Muscle of leg (tissue), 16 donors: ENCODE measurements at places on chromosomes 7 and 10. TPM values are rescaled to one million over a fixed set of nuclear protein-coding genes. Genes with fewer than 3 reads are reported as not detected.

DNA sequence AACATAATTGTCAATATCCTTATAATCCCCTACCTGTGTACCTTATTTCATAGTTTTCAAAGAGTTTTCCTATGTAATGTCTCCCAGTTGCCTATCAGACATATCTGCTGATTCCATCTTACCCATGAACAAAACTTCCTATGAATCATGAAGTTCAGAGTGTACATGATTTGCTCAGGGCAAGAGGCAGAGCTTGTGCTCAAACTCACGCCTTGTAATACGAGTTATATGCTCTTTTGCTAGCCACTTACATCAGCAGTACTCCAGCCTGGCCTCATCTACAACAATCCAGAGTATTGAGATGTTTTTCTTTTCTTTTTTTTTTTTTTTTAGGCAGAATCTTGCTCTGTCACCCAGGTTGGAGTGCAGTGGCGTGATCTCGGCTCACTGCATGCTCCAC is 11.8 kb downstream of the PKD2L1 start:
- peaks cover 6% of the 10 kb centered on the region for H3K27me3 ChIP-seq
- H3K4me3 ChIP-seq: no peak overlapping the region
- no peaks in the 10 kb centered on the region for H3K4me1 ChIP-seq
- H3K36me3 ChIP-seq: no peaks in the 10 kb centered on the region

GRCh38 chr7:3639253-3639652 is 338.2 kb downstream of the SDK1 start:
- no peak for DNase-seq
- H3K36me3 ChIP-seq: no peaks in the 10 kb centered on the region
- H3K27ac ChIP-seq: no peak overlapping the region

GRCh38 chr10:60732807-60733516 is 45.3 kb upstream of the CDK1 start:
- no peak overlapping the region for H3K27ac ChIP-seq
- DNase-seq: peak; percentile 45
- peaks cover 36% of the 10 kb centered on the region for H3K27me3 ChIP-seq

GRCh38 chr10:114638821-114639625 is 19.1 kb downstream of the ABLIM1 start:
- peaks cover 11% of the 10 kb centered on the region for H3K4me1 ChIP-seq
- no peaks in the 10 kb centered on the region for H3K36me3 ChIP-seq
- DNase-seq: no peak
- no peak overlapping the region for H3K27ac ChIP-seq

GRCh38 chr7:90597563-90598253 is 1.6 kb downstream of the CDK14 start:
- peak; percentile 64 for DNase-seq
- no peaks in the 10 kb centered on the region for H3K36me3 ChIP-seq
- peak overlapping the region; percentile 85 for H3K4me3 ChIP-seq
- peaks cover 6% of the 10 kb centered on the region for H3K4me1 ChIP-seq

- H3K4me1 ChIP-seq: peaks cover 14% of the 10 kb centered on the region
- peaks cover 4% of the 10 kb centered on the region for H3K27me3 ChIP-seq
- DNase-seq: no peak
Measured at GRCh38 chr10:29324220-29324841, 35.5 kb downstream of the LYZL1 start.

DNA sequence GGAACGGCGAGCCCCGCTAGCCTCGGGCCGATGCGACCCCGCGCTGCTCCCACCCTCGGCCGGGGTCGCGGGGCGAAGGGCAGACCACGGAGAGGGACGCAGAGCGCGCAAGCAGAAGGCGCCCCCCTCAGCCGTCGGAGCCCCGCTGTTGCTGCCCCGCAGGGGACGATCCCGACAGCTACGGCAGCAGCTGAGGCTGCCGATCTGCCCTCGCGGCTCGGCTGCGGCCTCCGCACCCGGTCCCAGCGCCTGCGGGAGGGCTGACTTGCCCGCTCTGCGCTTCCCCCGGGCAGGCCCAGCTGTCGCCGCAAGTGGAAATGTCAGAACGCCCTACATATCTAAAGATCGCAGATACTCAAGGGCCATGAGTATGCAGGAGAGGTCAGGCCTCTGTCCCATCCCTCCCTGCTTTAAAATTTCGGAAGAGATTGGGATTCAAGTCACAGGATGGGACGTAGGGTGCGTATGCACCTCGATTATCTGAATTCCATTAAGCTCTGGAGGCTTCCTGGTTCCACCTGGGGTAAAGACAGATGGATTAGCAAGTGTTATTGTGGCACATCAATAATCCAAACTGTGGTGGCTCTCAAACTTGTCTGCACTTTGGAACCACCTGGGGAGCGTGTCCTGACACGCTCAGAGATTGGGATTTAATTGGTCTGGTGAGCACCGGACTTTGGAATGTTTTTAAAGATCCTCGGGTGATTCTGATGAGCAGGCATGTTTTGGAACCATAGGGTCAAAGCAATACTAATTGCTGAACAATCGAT is at the start of gene CRPPA:
TSS of gene CRPPA (minus strand) at position 206 of the 770 bp plus-strand sequence. CDS start 216 bp downstream, outside the sequence.
- H3K36me3 ChIP-seq: no peaks in the 10 kb centered on the region
- H3K4me1 ChIP-seq: peaks cover 17% of the 10 kb centered on the region
- no peaks in the 10 kb centered on the region for H3K27me3 ChIP-seq
- H3K4me3 ChIP-seq: peak within 1 kb of the TSS; percentile 70

GRCh38 chr10:621981-622740 is 67.3 kb downstream of the DIP2C start:
- no peaks in the 10 kb centered on the region for H3K36me3 ChIP-seq
- H3K4me3 ChIP-seq: no peak overlapping the region
- peaks cover 78% of the 10 kb centered on the region for H3K4me1 ChIP-seq
- H3K27me3 ChIP-seq: no peaks in the 10 kb centered on the region
- DNase-seq: peak; percentile 76
- peak overlapping the region; percentile 66 for H3K27ac ChIP-seq

DNA sequence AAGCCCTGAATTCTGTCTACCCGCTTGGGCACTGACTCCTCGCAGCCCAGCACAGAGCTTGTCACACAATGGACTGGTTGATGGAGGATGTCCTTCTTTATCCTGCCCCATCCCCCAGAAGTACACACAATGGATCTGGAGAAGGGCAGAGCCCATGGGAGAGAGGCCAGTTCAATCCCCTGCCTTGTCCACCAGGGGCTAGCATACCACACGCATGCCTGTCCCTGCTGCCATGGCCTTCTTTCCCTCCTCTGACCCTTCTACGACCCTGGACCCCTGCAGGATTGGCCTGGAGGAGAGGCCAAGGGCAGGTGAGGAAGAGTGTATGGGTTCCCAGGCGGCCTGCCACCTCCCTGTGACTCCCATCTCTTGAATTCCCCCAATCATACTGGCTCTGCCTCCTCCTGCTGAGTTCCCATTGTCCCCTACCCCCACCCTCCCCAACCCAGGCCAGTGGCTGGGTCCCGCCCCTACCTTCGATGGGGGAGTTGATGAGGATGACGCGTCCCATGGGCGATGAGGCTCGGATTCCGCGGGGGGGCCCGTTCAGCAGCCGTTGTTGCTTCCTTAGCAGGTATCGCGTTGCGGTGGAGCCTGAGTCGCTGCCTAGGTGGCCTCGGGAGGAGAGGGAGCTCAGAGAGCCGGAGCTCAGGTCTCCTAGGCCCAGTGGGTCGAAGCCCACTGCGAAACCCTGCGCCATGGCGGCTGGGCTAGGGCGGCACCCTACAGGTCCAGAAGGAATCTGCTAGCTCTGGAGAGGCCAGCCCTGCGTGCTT is 1.2 kb downstream of the PDZD7 start:
- no peak for DNase-seq
- peaks cover 58% of the 10 kb centered on the region for H3K4me1 ChIP-seq
- H3K36me3 ChIP-seq: no peaks in the 10 kb centered on the region
- H3K27ac ChIP-seq: peak overlapping the region; percentile 4
- H3K4me3 ChIP-seq: no peak overlapping the region

- H3K36me3 ChIP-seq: no peaks in the 10 kb centered on the region
- no peaks in the 10 kb centered on the region for H3K27me3 ChIP-seq
- peak overlapping the region; percentile 15 for H3K4me3 ChIP-seq
- H3K27ac ChIP-seq: no peak overlapping the region
- H3K4me1 ChIP-seq: peaks cover 7% of the 10 kb centered on the region
Measured at GRCh38 chr10:26931223-26931622, 70.5 kb upstream of the ABI1 start.

DNA sequence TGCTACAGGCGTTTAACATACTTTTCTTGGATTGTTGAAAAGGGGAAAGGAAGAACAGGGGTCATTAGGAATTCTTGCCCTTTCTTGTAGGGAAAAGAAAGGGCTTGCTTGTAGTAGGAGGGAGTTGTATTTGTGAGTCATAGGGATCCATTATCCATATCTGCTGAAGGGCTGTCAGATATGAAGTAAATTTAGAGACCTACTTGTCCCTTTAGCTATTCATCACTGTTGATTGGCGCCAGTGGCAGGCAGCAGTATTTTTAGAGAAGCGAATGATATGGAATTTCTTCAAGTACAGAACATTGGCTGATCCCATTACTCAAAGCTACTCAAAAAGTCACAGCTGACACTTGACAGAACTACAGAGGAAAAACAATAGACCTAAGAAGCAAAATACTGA is 97.7 kb downstream of the CELF2 start:
- H3K4me1 ChIP-seq: peaks cover 4% of the 10 kb centered on the region
- no peaks in the 10 kb centered on the region for H3K27me3 ChIP-seq
- H3K4me3 ChIP-seq: no peak overlapping the region
- no peak overlapping the region for H3K27ac ChIP-seq
- DNase-seq: no peak

- no peaks in the 10 kb centered on the region for H3K4me1 ChIP-seq
- H3K36me3 ChIP-seq: no peaks in the 10 kb centered on the region
- H3K27ac ChIP-seq: no peak overlapping the region
- no peaks in the 10 kb centered on the region for H3K27me3 ChIP-seq
- no peak for DNase-seq
- H3K4me3 ChIP-seq: no peak overlapping the region
Measured at GRCh38 chr10:21934307-21934706, 69.2 kb downstream of the DNAJC1 start.

Gene CCDC3
- total RNA-seq: 10.5 TPM

Gene CALML3
- not detected for total RNA-seq

DNA sequence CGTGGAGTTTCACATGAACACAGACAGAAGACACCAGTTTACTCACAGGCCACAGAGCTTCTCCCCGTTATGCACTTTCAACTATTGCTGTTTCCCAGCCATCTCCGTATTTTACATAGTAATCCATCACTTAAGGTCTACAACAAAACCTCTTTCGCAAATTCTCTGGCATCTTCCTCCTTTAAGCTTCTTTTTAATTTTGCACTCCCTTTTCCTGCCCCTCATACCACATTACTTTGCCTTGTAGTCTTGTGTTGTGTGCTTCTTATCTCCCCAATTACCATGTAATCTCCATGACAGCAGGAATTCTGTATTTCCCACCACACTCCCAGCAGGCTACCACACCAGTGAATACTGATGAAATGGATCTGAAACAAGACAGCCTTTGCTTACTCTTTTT is 87.3 kb downstream of the ODAD2 start:
- H3K36me3 ChIP-seq: no peaks in the 10 kb centered on the region
- no peaks in the 10 kb centered on the region for H3K27me3 ChIP-seq
- no peaks in the 10 kb centered on the region for H3K4me1 ChIP-seq
- H3K4me3 ChIP-seq: no peak overlapping the region

Gene HNRNPF
- 100 TPM for total RNA-seq

DNA sequence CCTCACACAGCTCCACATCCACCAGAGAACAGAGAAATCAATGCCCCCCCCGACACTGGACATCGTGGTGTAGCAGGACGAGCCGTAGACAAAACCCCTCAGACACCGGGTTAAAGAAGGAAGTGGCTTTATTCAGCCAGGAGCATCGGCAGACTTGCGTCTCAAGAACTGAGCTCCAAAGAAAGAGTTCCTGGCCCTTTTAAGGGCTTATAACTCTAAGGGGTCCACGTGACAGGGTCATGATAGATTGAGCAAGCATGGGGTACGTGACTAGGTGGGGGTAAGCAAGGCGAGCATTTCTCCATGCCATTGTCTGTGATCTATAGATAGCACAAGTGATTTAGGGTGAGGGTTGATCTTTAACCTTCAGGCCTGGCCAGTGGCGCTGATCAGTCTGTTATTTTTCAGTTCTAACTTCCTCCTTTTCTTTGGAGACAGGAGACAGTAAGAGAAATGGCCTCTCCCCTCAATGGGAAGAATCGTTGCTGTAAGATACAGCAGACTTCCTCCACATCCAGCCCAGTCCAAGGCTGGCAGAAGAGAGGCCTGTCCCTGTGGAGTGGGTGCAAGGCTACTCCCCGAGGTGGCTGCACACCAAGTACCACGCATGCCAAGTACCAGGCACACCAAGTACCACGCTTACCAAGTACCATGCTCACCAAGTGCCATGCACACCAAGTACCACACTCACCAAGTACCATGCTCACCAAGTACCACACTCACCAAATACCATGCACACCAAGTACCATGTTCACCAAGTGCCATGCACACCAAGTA is 19.5 kb upstream of the PPP2R2D start:
- no peak overlapping the region for H3K27ac ChIP-seq
- no peak overlapping the region for H3K4me3 ChIP-seq
- no peaks in the 10 kb centered on the region for H3K4me1 ChIP-seq
- no peak for DNase-seq

DNA sequence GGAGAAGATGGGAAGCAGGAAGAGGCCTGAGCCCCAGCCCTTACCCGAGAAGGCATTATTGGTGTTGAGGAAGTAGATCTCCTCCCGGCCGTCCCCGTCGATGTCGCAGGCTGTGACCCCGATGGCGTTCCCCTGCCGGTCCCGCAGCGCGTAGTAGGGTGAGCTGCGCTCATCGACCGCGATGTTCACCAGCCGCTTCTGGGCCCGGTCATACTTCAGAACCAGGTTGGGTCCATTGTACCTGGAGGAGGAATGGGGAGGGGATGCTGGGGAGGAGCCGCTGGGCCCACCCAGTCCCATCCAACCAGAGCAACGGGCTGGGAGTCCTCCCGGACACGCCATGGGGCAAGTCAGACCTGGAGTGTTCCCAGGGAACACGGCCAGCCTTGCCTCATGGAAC is 86.5 kb downstream of the GOLGA7B start:
- H3K36me3 ChIP-seq: no peaks in the 10 kb centered on the region
- H3K27me3 ChIP-seq: peaks cover 2% of the 10 kb centered on the region
- H3K4me3 ChIP-seq: no peak overlapping the region
- DNase-seq: no peak
- H3K27ac ChIP-seq: no peak overlapping the region
- no peaks in the 10 kb centered on the region for H3K4me1 ChIP-seq

Gene AGBL3
- total RNA-seq: 2.2 TPM

Gene GDF2
- total RNA-seq: not detected

DNA sequence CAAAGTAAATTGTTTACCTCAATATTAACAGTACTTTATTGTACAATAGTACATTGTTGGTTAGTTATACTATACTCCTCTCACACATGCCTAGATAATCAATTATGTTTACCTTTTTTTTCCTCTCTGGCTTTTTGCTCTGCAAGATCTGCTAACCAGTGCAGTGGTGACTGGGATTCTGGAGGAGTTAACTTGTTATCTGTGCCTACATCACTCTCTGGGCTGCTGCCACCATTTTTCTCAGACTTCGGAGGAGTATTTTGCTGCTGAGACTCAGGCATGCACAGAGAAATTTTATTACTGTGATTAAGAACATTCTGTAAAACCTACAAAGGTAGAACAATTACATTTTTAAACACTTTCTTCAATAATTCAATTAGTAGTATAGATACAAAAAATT is 59.7 kb downstream of the NRBF2 start:
- H3K4me3 ChIP-seq: no peak overlapping the region
- H3K27ac ChIP-seq: no peak overlapping the region
- H3K36me3 ChIP-seq: peaks cover 50% of the 10 kb centered on the region

Gene BEND7
- 5.6 TPM for total RNA-seq

Gene HPSE2
- total RNA-seq: 0.04 TPM

Gene SFR1
- 6.6 TPM for total RNA-seq

GRCh38 chr7:43602256-43602655 is 19.3 kb downstream of the STK17A start:
- H3K4me1 ChIP-seq: no peaks in the 10 kb centered on the region
- DNase-seq: no peak
- no peak overlapping the region for H3K4me3 ChIP-seq
- no peak overlapping the region for H3K27ac ChIP-seq
